Fibroblast of the conjunctiva (primary cell): ENCODE measurements at places on chromosomes 6 and 20.

GRCh38 chr6:138655828-138656227 is 117.7 kb upstream of the CCDC28A start:
- no peak for DNase-seq

GRCh38 chr20:14780508-14780907 is 443.1 kb upstream of the FLRT3 start:
- DNase-seq: no peak

DNA sequence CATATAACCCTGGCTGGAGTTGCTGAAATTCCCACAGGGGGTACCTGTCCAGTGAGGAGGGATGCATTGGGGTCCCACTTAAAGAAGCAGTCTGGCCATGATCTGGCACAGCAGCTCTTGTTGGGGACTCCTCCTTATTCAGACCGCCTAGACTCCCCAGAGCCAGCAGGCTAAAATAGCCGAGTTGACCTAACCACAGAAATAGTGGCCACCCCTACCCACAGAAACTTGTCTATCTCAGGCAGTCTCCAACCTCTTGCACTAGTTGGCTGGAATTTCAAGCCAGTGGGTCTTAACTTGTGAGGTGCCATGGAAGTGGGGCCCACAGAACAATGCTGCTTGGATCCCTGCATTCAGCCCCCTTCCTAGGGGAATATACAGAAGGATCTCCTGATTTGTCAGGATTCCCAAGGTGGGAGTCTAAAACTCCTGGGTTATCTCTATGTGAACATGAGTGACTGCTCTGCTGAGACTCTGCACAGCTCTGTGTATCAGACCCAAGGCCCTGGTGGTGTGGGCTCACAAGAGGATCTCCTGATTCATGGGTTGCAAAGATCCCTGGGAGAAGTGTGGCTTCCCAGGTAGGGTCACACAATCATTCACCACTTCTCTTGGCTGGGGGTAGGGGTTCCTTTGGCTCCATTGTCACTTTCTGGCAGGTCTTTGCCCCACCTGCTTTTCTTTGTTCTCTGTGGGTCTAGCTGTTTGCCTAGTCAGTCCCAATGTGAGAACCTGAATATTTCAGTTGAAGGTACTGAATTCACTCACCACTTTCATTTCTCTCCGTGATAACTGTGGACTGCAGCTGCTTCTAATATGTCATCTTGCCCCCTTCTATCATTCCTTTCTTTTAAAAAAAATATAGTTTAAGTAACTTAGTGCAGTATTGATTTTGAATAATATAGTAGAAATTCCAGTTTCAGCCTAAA is 65.5 kb upstream of the CLVS2 start:
- DNase-seq: no peak

DNA sequence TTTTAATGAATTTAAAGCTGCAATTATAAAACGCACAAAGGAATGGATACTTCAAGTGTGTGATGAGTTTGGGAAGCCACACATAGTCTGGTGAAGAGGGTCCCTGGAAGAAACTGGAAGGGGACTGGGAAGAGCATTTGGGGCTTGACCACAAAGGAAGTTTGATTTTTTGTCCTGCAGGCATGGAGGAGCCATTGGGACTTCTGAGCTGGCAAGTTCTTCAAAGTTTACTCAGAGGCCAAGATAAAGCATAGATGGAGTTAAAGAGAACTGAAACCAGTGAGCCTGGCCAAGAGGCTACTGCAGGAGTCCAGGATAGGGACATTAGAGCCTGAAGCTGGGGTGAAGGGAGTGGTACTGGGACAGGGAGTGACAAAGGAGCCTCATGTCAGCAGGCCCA is 95.0 kb downstream of the AIG1 start:
- no peak for DNase-seq
